ENCODE measurements at places on chromosomes 11 and 22.

- DNase-seq: no peak
Observed at GRCh38 chr11:8715501-8715900, 32.9 kb downstream of the RPL27A start.

GRCh38 chr11:48002561-48002960, 22.2 kb downstream of the PTPRJ start:
- no peak for DNase-seq

DNA sequence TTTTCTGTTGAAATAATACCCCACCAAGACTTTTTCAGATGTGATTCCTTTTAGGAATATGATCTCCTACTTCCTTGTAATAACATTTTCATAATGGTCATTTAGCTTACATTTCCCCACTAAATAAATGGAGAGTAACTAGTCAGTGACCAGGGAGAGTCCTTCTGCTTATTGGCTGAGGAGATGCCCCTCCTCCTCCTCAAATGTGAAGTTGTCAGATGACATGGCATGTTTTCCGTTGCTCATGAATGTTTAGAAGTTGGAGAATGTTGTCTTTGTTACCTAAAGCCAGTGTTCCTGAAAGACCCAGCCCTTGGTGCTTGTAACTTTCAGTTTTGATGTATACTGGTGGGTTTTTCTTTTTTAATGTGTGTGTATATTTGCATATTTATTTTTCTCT, 38.2 kb downstream of the CSRP3 start:
- peak; percentile 10 for DNase-seq

DNA sequence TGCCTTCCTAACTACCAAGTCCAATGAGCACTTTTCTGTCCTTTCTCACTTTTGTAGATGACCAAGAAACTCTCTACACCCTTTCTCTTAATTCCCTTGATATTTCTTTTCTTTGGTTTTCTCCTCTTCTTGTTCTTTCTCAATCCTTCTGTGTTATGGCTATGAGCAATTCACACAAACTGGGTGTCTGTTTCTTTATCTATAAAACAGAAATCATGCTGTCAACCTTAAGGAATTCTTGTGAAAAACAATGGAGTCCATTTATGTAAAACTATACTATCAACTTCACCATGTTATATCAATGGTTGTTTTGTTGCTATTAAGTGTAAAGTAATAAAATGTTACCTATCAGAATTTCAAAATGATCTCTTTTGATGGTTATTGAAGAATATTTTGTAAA, 7.2 kb downstream of the MTNR1B start:
- DNase-seq: no peak

GRCh38 chr11:126304457-126305075, 706 bp downstream of the DCPS start:
- DNase-seq: no peak
